Placental pericyte (primary cell): ENCODE measurements at places on chromosomes 11 and 22. TPM values are rescaled to one million over a fixed set of nuclear protein-coding genes. Genes with fewer than 3 reads are reported as not detected.

Gene UBE4A
- total RNA-seq = 50.1 and 82.6 TPM in 2 replicates

Gene SYT9
- 0.43 TPM in 1 of 2 replicates, not detected in the other for total RNA-seq

Gene GPR83
- total RNA-seq = not detected in 2 replicates

Gene TRIM22
- total RNA-seq = 54.7 and 57.0 TPM in 2 replicates

Gene SCARF2
- total RNA-seq = 23.8 and 46.0 TPM in 2 replicates

Gene KDM4E
- not detected in 2 replicates for total RNA-seq

Gene BAIAP2L2
- 2.2 and 3.4 TPM in 2 replicates for total RNA-seq

Gene MLC1
- total RNA-seq = under 0.01 and 0.44 TPM in 2 replicates

Gene HRAS
- total RNA-seq = 44.6 and 46.1 TPM in 2 replicates

Gene CARD18
- 10.7 and 11.2 TPM in 2 replicates for total RNA-seq

Gene P2RY2
- total RNA-seq = 0.22 and 0.57 TPM in 2 replicates

Gene CFAP68
- total RNA-seq = 9.3 and 11.2 TPM in 2 replicates

Gene PRR14L
- 22.1 and 26.1 TPM in 2 replicates for total RNA-seq

Gene ASCL2
- 0.22 TPM in 1 of 2 replicates, not detected in the other for total RNA-seq

Gene LRRC32
- total RNA-seq = 14.7 and 14.9 TPM in 2 replicates

Gene MUC2
- not detected in 2 replicates for total RNA-seq

Gene MRGPRE
- total RNA-seq = not detected in 2 replicates

Gene TSPAN18
- under 0.01 and 0.66 TPM in 2 replicates for total RNA-seq

Gene MUC6
- not detected in 2 replicates for total RNA-seq

Gene TMEM184B
- 90.8 and 94.9 TPM in 2 replicates for total RNA-seq

Gene NXPE4
- not detected in 2 replicates for total RNA-seq

Gene POU2AF1
- total RNA-seq = not detected in 2 replicates

Gene PATE4
- not detected in 2 replicates for total RNA-seq

Gene CD3E
- total RNA-seq = not detected in 2 replicates

Gene SELENOM
- 116 and 256 TPM in 2 replicates for total RNA-seq

Gene NPAS4
- total RNA-seq = not detected in 2 replicates

Gene OR10S1
- total RNA-seq = not detected in 2 replicates

Gene SCGB1C1
- total RNA-seq = not detected in 2 replicates

Gene MOGAT2
- total RNA-seq = not detected in 2 replicates
